ELR (cell line): ENCODE measurements at places on chromosomes 5 and 9.

GRCh38 chr5:33843579-33843978 is 48.2 kb downstream of the ADAMTS12 start:
- DNase-seq, result peak; percentile 96

- DNase-seq, result no peak
Observed at GRCh38 chr9:13841746-13842462, 472.0 kb downstream of the NFIB start.

GRCh38 chr5:95261437-95262175 is 23.3 kb downstream of the MCTP1 start:
- peak; percentile 54 for DNase-seq

DNA sequence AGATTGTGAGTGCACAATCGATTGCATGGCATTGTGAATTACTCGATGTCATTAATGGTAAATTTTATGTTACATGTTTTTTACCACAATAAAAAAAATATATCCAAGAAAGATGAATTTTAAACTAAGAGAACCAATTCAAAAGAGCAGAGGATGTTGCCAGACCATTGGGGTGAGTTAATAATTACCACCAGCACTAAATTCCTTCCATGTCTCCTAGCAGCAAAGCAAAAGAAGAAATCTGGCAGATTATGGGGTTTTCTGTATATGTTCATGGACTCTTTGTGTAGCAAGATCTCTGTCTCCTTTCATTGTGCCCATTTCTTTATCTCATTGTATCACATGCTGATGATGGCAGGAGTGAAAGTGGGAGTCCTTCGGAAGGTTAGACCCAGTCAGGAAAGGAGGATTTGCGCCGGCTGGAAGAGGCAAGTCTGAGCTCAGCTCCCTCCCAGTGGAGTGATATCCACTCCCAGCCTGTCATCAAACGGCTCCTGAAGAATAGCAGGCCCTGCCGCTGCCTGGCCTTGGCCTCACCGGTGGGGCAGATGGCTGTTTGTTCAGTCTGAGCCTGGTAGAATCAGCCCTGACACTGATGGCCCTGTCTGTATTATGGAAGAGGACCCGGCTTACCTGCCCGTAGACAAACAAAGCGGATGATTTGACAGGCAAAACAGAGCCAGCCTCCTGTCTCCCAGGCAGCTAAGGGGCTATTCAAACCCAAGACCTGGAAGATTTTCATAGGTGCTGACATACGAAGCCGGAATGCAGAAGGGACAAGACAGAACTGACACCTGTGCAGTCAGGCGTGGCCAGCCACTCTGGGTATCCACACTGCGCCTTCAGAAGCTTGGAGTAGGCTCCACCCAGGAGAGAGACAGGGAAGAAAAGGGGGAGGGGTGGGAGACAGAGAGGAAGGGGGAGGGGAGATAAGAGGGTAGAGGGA is 21.9 kb upstream of the FOXE1 start:
- DNase-seq, result no peak

GRCh38 chr9:128724744-128725211 is 851 bp upstream of the ZDHHC12 start:
- peak; percentile 89 for DNase-seq

- DNase-seq, result peak; percentile 41
Observed at GRCh38 chr5:14435481-14435880, 146.1 kb upstream of the OTULINL start.

DNA sequence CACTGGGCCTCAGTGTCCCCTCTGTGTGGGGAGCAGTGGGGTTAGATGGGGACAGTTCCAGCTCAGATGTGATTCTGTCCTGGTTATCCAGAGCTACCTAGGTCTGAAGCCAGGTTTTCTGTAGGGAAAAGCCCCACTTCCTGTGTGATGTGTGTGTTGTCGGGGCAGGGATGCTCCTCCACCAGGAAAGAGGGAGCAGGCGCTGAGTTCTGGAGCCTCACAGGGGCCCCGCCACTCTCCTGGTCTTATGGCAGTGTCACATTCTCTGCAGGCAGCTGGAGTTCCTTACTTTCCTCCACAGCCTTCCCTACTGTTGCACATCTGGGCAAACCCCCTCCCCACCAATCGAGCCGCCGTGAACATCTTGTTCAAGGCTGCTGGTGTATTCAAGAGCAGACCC is 39.1 kb upstream of the GRHPR start:
- DNase-seq, result no peak

DNA sequence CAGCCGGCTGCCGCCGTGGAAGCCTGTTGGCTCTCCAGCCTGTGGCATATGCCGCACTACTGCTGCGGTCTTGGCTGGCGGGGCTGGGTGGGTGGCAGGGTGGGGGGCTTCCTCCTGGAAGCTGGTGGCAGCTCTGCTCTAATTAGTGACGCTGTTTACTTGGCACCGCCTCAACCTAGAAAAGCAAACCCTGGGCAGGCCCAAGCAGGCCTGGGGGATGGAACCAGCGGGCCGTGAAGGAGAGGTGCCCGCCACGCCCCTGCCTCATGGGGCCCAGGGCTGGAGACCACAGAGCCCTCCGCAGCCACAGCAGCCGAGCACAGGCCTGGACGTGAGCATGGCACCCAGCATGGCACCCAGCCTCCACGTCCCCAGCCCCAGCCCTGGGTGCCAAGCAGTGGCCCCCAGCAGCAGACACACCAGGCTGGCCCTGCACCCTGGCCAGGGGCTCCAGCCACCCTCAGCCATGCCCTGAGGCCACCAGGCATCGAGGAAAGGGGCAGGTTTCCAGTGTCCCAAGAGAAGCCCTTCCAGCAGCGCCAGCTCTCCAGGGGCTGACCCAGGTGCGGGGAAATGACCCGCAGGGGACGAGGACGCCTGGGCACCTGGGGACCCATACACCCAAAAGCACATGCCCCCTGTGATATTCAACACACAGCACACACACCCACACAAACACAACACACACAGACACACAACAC is 5.4 kb upstream of the CCDC187 start:
- DNase-seq, result no peak

DNA sequence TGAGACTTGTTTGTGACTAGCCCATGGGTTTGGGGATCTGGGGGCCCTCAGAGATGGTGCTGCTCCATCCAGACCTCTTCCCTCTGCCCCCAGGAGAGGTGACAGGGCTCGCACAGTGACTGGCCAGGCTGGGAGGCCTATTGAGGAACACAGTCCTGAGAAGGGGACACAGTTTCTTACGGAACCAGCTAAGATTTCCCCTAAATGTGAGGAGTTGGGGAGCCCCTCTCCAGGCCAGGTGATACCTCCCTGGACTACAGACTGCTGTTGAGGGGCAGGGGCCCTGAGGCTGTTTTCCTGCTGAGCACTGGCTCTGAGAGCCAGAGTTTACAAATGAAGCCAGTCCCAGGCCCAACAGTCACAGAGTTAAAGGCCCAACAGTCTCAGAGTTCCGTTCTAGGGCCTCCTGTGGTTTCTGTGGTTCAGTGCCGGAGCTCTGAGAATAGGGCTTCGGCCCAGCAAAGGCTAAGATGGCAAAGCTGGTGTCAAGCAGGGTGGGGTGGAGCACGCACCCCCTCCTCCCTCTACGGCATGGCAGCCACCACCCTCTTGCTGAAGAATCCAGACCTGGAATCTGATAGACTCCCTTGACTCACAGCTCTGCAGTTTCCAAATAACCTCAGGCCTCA is 1.1 kb upstream of the SEMA4D start:
- no peak for DNase-seq

DNA sequence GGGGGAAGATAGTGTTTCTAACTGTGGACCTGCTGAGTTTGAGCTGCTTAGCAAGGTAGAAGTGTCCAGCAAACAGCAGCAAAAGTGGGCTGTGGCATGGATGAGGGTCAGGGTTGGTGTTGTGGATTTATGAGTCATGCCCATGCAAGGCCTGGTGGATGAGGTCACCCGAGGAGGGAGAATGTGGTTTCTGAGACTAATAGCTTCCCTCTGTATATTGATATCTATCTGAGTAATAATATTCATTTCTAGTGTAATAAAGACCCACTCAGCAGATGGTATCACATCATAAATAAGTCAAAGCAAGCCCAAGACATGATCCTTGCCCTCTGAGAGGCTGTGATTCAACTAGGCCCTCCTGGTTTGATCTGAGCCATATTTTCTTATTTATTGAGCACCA is 597.8 kb upstream of the CLINT1 start:
- DNase-seq, result peak; percentile 95
